Stimulated activated CD4-positive, alpha-beta T cell treated with anti-CD3 and anti-CD28 coated beads, TNF-alpha, amount 100 ng/mL, for 1 hour (primary cell): ENCODE measurements at places on chromosomes 1 and 21.

- DNase-seq, result no peak
These were observed 307.0 kb upstream of the NR5A2 start for GRCh38 chr1:199720496-199720895.

- no peak for DNase-seq
These were observed 14.7 kb downstream of the MDM4 start for GRCh38 chr1:204530932-204531331.

- DNase-seq, result no peak
These were observed 4.1 kb downstream of the KRTAP13-4 start for GRCh38 chr21:30434033-30434631.

- no peak for DNase-seq
These were observed 11.3 kb upstream of the ADGRB2 start for GRCh38 chr1:31775210-31775999.

GRCh38 chr1:108154314-108154713, 45.8 kb downstream of the SLC25A24 start:
- DNase-seq, result no peak
